Esophagus squamous epithelium (tissue), 5 donors: ENCODE measurements at places on chromosomes 12 and 14. TPM values are rescaled to one million over a fixed set of nuclear protein-coding genes. Genes with fewer than 3 reads are reported as not detected.

IFNG gene
- total RNA-seq = not detected

DNA sequence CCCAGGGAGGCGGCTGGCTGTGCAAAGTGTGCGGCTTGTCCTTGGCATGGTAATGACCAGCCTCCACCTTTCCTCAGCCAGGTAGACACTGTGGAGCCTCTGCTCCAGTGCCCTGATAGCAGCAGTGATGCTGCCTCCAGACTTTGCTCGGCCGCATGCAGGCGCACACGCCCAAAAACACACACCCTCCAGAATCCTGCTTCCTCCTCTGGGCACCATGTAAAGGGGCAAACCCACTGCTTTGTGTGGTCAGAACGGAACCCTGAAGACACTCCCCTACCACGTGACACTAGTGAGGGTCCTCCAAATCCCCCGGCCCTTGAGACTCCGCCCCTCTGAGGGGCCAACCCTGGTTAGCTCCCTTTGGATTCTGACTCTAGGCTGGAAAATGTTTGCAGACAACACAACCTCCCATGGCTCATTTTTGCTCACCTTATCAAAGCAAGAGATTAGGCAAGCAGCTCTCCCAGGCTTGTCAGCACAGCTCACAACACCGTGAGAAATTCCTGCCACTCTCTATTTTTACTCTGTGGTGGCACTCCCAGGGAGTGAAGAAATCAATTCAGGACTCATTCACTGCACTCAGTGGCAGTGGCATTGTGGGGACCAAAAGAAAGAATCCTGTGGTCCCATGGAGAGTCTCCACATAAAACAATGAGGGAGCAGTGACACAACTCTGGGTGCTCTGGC, 4.5 kb downstream of the KRT77 start:
- no peaks in the 10 kb centered on the region for H3K4me1 ChIP-seq
- H3K27me3 ChIP-seq = peaks cover 33% of the 10 kb centered on the region
- no peak for DNase-seq
- H3K27ac ChIP-seq = no peak overlapping the region

DNA sequence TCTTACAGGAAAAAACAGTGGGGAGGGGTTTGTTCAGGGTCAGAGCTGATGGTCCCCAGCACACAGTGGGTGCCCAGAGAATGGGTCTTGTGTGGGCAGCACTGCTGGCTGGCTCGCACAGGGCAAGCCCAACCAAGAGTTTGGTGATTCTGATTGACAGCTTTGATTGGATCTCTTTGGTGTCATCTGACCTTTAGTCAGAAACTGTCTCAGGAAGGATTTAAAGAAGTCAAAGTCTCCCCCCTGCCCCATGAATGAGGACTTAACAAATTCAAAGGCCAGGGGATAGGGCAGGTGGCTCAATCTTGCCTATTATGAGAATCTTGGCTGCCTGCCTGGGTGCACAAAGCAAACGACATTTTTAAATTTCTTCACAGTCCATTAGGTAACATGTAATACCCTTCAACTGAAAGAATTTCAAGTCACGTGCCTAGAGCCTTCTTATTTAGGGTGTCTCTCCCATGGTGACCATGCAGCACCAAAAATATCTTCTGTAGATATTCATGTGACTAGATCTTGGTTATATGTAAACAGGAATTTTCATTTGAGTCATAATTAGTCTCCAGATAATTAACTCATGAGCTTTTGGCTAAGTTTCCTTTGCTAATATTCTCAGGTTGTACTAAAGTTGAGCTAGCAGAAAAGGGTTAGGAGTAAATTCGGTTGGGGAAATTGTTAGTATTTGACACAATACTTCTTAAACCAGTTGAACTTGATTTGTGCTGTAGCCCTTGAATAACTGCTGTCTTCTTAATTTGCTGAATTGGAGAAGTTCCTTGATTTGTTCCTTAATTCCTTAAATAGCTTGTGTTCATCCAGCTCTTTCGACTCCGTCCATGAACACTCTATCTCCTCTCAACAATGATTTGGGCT, 54.5 kb upstream of the HECTD1 start:
- no peaks in the 10 kb centered on the region for H3K36me3 ChIP-seq
- H3K4me1 ChIP-seq = peaks cover 20% of the 10 kb centered on the region
- no peak overlapping the region for H3K4me3 ChIP-seq

IL26 gene
- not detected for total RNA-seq

GRCh38 chr12:14239350-14239934, 126.0 kb upstream of the ATF7IP start:
- peaks cover 37% of the 10 kb centered on the region for H3K4me1 ChIP-seq
- no peaks in the 10 kb centered on the region for H3K36me3 ChIP-seq
- no peaks in the 10 kb centered on the region for H3K27me3 ChIP-seq

- H3K36me3 ChIP-seq = no peaks in the 10 kb centered on the region
- no peak overlapping the region for H3K4me3 ChIP-seq
- H3K27me3 ChIP-seq = no peaks in the 10 kb centered on the region
These were observed 71.8 kb downstream of the NINJ2 start for GRCh38 chr12:591167-592023.

DNA sequence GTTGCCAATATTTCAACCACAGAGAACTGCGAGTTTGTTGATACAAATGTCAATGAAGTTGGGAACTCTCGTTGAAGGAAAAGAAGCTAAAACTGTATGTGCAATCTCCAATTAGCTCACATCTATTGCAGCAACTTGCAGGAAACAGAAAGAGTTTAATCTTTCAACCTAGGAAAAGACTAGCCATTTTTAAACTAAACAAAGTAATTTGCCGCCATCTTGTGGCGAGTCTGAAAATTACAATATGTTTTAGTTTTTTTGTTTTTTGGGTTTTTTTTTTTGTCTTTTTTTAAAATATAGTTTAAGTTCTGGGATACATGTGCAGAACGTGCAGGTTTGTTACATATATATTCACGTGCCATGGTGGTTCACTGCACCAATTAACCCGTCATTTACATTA, 131.2 kb upstream of the FOXG1 start:
- DNase-seq = no peak
- no peaks in the 10 kb centered on the region for H3K27me3 ChIP-seq
- H3K36me3 ChIP-seq = no peaks in the 10 kb centered on the region
- H3K4me1 ChIP-seq = no peaks in the 10 kb centered on the region

GRCh38 chr12:106974511-106974910, 12.4 kb downstream of the MTERF2 start:
- H3K4me3 ChIP-seq = no peak overlapping the region
- no peak for DNase-seq
- no peak overlapping the region for H3K27ac ChIP-seq
- peaks cover 9% of the 10 kb centered on the region for H3K4me1 ChIP-seq

GRCh38 chr12:18296909-18297280, 35.6 kb downstream of the PIK3C2G start:
- H3K27me3 ChIP-seq = no peaks in the 10 kb centered on the region
- DNase-seq = no peak
- H3K27ac ChIP-seq = peak overlapping the region; percentile 43
- H3K4me1 ChIP-seq = peaks cover 6% of the 10 kb centered on the region

PRKD1 gene
- 0.30 TPM for total RNA-seq

- H3K4me3 ChIP-seq = no peak overlapping the region
- no peaks in the 10 kb centered on the region for H3K36me3 ChIP-seq
- DNase-seq = no peak
- no peaks in the 10 kb centered on the region for H3K4me1 ChIP-seq
These were observed 4.0 kb upstream of the RESF1 start for GRCh38 chr12:31954925-31955858.

DNA sequence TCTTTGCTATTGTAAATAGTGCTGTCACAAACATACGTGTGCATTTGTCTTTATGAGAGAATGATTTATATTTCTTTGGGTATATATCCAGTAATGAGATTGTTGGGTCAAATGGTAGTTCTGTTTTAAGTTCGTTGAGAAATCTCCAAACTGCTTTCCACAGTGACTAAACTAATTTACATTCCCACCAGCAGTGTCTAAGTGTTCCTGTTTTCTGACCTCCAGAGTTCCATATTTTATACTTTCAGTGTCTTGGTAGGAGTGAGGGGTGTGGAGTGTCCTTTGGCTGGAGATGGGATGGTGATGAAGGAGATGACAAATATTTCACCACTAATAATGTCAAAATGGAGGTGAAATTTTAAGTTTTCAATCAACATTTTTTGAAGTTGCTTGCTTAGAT, 86.4 kb downstream of the DACT1 start:
- DNase-seq = no peak
- H3K36me3 ChIP-seq = no peaks in the 10 kb centered on the region
- H3K27me3 ChIP-seq = no peaks in the 10 kb centered on the region
- no peaks in the 10 kb centered on the region for H3K4me1 ChIP-seq
- H3K4me3 ChIP-seq = no peak overlapping the region
- no peak overlapping the region for H3K27ac ChIP-seq

- no peaks in the 10 kb centered on the region for H3K27me3 ChIP-seq
- H3K4me3 ChIP-seq = no peak overlapping the region
- no peak for DNase-seq
- peaks cover 35% of the 10 kb centered on the region for H3K4me1 ChIP-seq
- no peak overlapping the region for H3K27ac ChIP-seq
These were observed 25.7 kb upstream of the CERS5 start for GRCh38 chr12:50192908-50193307.

DNA sequence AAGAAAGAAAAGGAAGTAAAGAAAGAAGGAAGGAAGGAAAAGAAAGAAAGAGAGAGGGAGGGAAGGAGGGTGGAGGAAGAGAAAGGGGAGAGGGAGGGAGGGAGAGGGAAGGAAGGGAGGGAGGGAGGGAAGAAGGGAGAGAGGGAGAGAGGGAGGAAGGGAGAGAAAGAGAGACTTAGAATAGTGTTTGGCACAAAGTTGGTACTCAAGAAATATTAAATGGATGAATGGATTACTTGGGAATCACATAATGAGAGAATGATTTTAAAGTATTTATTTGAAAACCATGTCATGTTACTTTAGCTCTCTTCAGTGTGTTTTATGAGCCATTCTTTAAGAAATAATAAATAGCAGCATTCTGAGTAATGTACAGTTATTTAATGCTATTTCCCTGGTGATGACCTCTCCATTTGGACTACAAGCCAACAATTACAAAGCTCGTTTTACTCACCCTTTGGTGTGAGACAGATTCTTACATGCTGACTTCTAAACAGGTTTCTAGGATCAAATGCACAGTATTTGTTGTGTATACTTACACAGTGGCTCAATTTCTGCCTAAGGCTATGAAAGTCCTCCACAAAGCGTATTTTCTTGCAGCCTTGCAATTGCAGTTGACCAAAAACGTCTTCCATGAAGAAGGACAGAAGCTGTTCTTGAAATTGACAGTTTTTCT, 861 bp downstream of the IL26 start:
- H3K27me3 ChIP-seq = no peaks in the 10 kb centered on the region
- H3K36me3 ChIP-seq = no peaks in the 10 kb centered on the region
- no peak overlapping the region for H3K4me3 ChIP-seq
- no peak overlapping the region for H3K27ac ChIP-seq
- H3K4me1 ChIP-seq = peaks cover 13% of the 10 kb centered on the region

DNA sequence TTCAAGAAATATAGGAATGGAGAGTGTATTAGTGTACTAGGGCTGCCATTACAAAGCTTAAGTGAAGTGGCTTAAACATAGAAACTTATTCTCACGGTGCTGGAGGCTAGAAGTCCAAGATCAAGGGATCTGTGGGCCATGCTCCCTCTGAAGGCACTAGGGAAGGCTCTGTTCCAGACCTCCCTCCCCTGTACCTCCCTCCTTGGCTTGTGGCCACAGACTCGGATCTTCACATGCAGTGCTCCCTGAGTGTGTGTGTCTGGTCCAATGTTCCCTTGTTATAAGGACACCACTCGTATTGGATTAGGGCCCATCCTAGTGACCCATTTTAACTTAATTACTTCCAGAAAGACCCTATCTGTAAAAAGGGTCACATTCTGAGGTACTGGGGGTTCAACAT, 225.6 kb downstream of the VRK1 start:
- H3K27me3 ChIP-seq = peaks cover 40% of the 10 kb centered on the region
- no peaks in the 10 kb centered on the region for H3K4me1 ChIP-seq
- H3K36me3 ChIP-seq = no peaks in the 10 kb centered on the region
- no peak overlapping the region for H3K27ac ChIP-seq
